ENCODE measurements at places on chromosomes 7 and 10. TPM values are rescaled to one million over a fixed set of nuclear protein-coding genes. Genes with fewer than 3 reads are reported as not detected.

DNA sequence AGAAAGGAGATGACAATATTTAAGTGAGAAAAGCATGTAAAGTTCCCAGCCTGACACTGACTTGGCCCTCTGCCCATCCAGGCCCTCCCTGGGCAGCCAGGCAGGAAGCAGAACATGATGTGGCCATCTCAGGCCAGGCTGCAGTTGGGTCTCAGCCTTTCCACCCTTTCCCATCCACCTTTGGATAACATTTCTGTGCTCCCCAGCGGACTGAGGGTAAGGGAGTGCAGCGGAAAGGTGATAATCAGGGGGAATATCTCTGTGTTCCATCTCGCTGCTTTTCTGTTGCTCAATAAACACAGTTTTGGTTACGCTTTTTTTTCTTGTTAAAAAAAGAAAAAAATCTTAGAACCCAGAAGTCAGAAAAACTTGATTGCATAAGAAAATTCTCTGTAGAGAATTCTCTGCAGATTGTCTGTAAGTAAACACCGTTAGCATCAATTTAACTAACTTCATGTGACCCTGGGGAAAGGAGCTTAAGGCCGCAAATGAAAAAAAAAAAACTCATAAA lies 37.2 kb upstream of the TARP start:
- no peaks in the 10 kb centered on the region for H3K27me3 ChIP-seq
- DNase-seq = no peak
- no peaks in the 10 kb centered on the region for H3K36me3 ChIP-seq
- peaks cover 26% of the 10 kb centered on the region for H3K4me1 ChIP-seq
- H3K27ac ChIP-seq = no peak overlapping the region

Gene RARRES2
- not detected for total RNA-seq

DNA sequence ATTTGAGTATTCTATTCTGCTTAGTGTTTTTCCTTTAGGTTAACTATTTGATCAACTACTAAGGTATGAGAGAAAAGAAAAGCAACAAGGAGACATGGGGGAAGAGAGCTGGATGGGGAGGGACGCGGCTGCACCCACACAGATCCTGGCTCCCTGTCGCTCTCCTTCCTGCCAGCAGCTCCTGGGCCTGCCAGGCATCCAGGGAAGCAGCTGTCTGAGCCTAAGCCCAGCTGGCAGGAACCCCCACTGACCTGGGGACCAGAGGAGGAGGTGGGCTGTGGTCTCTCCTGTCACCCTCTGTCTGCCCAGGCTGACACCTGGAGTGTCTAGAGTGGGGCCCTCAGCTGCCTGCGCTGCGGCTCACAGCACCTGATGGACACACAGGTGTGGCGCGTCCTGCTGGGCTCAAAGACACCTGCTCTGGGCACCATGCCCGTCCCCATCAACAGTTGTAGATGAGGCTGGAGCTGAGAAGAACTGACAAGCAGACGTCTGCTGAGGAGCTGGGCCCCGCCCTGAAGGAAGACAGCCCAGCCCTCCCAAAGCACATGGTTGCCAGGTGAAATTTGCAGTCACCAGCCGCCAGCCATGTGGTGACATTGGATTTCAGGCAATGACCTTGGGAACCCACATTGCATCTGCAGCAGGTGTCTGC lies 207.9 kb downstream of the PLXNA4 start:
- H3K4me1 ChIP-seq = no peaks in the 10 kb centered on the region
- H3K27me3 ChIP-seq = peaks cover 3% of the 10 kb centered on the region
- no peak overlapping the region for H3K27ac ChIP-seq
- DNase-seq = no peak
- H3K36me3 ChIP-seq = no peaks in the 10 kb centered on the region

DNA sequence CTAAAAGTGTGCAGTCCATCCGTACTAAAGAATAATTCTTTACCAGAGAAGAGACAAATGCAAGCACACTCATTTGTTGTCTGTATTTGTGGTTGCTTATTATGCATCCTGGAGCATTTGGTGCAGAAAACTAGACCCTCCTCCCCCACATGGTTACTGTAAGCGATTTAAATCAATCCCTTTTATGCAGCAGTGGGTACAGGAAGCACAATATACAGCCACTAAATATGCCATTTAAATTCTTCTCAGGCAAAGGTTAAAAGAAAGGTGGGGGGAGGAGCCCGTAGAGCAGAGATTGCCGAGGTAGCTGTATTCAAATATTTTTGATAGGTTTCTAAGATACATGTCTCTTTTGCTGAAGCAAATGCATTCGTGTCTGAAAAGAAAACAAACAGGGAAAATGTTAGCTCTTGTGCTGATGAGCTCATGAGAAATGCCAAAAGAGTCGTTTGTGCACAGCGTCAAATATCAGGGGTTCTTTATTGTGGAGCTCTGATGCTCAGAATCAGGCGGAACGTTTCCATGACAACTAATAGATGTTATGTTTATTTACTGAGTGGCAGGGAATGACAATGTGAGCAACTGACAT lies 131.3 kb upstream of the NPVF start:
- H3K27ac ChIP-seq = no peak overlapping the region
- no peaks in the 10 kb centered on the region for H3K4me1 ChIP-seq
- no peaks in the 10 kb centered on the region for H3K36me3 ChIP-seq
- DNase-seq = no peak
- no peak overlapping the region for H3K4me3 ChIP-seq
- no peaks in the 10 kb centered on the region for H3K27me3 ChIP-seq

GRCh38 chr10:1738950-1739349 lies 1.6 kb upstream of the ADARB2 start:
- H3K27ac ChIP-seq = no peak overlapping the region
- H3K27me3 ChIP-seq = peaks cover 69% of the 10 kb centered on the region
- no peak for DNase-seq
- no peaks in the 10 kb centered on the region for H3K36me3 ChIP-seq

Gene CAMK2B
- total RNA-seq = not detected

DNA sequence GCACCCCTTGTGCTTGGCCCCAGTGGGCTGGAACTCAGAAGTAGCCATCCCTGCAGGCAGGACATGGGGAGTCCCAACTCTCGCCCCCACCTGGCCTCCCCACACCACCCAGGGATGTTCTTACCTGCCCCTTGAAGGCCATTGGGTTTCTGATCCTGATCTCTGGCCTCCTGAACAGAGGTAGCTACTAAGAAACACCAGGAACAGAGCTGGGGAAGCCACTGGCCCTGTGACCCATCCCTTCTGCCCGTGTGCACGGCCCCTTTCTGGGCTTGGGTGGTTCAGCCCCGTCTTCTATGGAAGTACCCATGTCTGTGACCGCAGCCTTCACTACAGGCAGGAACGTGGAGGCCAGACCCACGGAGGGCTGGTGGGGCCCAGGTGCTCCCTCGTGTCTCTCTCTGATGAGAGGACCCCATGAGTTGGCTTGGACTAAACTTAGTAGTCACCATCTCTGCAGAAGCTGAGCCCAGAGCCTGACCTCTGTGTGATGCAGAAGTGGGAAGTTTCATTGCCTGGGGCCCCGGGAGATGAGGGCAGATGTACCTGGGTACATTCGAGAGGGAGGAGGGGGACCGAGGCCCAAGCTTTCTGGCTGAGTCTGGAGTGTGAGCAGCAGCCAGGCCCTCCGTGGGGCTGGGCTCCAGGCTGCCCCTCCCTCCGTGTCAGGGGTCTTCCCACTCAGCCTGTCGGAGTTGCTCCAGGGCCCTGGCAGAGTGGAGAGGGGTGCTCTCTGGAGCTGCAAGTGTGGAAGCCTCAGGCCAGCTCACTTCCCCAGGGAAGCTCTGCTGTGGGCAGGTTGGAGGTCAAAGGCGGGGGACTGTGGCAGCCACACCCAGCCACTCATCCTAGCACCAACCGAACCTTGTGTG lies 81.0 kb downstream of the MKI67 start:
- no peak overlapping the region for H3K4me3 ChIP-seq
- H3K4me1 ChIP-seq = peaks cover 43% of the 10 kb centered on the region
- no peak overlapping the region for H3K27ac ChIP-seq
- no peaks in the 10 kb centered on the region for H3K27me3 ChIP-seq
- peaks cover 7% of the 10 kb centered on the region for H3K36me3 ChIP-seq

Gene HYAL4
- total RNA-seq = not detected

Gene LHPP
- total RNA-seq = 15.3 TPM

- H3K4me3 ChIP-seq = no peak overlapping the region
- no peak for DNase-seq
- H3K27me3 ChIP-seq = no peaks in the 10 kb centered on the region
- H3K27ac ChIP-seq = no peak overlapping the region
- no peaks in the 10 kb centered on the region for H3K4me1 ChIP-seq
Measured at GRCh38 chr10:132992433-132993215, 50.3 kb upstream of the CFAP46 start.

DNA sequence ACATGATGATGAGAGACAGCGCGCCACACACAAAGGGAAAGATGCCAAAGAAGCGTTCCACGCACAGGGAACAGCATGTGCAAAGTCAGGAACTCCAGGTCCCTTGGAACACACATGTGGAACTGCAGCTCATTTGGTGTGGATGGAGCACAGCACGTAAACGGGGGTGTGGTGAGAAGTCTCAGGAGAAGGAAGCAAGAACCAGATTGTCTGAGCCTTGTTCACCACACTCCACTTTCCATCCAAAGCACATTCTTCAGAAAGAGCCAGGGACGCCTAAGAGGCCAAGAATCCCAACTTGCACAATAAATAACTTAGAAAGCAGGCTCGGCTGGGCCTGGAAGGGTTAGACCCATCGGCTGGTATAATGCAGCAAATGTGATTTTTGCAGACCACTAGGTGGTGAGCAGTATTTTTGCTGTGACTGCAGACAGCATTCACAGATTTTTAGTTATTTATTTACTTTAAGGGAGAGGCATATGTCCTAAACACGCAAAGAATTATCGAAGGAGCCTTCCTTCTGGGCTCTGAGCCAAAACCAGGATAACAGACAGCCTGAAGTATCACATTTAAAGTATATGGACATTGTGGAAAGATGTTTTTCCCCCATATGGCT lies 27.9 kb upstream of the ASCC1 start:
- H3K27me3 ChIP-seq = no peaks in the 10 kb centered on the region
- no peaks in the 10 kb centered on the region for H3K36me3 ChIP-seq
- no peak for DNase-seq
- H3K4me3 ChIP-seq = no peak overlapping the region

DNA sequence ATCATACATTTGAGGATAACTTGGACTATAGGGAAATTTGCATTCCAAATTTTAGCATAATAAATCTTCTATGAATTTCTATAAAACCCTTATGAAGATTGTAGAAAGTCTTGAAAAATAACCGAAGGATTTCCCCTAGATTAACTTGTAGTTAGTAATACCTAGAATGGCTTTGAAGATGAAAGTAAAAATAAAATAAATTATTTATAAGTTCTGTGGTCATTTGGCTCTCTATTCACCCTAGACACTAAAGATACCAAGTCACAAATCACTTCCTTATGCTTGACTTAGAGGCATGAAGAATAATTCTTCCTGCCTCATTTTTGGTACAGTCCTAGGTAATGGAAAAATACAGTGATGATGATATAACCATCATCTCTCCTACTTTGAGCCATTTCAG lies 79.3 kb downstream of the CSTF2T start:
- no peak for DNase-seq
- H3K27ac ChIP-seq = no peak overlapping the region
- H3K4me3 ChIP-seq = no peak overlapping the region
- no peaks in the 10 kb centered on the region for H3K36me3 ChIP-seq

DNA sequence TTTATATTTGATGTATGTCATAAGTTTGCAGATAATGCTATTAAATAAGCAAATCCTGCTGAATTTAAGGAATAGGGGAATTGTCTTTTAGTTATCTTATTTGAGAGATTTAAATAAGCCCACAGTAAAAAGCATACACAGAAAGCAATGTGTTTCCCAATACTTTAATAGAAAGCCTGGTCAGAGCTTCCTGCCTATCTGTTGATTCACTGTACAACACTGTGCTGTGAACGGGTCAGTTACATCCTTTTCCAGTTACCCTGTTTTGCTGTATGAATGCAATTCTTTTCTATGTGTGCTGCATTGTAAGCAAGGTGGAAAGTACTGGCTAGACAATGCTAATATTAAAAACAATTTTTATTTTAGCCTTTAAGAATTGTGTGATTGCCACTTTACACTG lies 81.2 kb downstream of the ANKRD7 start:
- no peak overlapping the region for H3K27ac ChIP-seq
- no peaks in the 10 kb centered on the region for H3K36me3 ChIP-seq
- no peaks in the 10 kb centered on the region for H3K27me3 ChIP-seq
- H3K4me3 ChIP-seq = no peak overlapping the region
- no peak for DNase-seq

GRCh38 chr10:6576326-6576725 lies 3.8 kb downstream of the PRKCQ start:
- no peak for DNase-seq
- H3K4me1 ChIP-seq = peaks cover 52% of the 10 kb centered on the region
- peak overlapping the region; percentile 24 for H3K27ac ChIP-seq
- H3K27me3 ChIP-seq = no peaks in the 10 kb centered on the region
- peaks cover 9% of the 10 kb centered on the region for H3K36me3 ChIP-seq
- H3K4me3 ChIP-seq = peak overlapping the region; percentile 92

DNA sequence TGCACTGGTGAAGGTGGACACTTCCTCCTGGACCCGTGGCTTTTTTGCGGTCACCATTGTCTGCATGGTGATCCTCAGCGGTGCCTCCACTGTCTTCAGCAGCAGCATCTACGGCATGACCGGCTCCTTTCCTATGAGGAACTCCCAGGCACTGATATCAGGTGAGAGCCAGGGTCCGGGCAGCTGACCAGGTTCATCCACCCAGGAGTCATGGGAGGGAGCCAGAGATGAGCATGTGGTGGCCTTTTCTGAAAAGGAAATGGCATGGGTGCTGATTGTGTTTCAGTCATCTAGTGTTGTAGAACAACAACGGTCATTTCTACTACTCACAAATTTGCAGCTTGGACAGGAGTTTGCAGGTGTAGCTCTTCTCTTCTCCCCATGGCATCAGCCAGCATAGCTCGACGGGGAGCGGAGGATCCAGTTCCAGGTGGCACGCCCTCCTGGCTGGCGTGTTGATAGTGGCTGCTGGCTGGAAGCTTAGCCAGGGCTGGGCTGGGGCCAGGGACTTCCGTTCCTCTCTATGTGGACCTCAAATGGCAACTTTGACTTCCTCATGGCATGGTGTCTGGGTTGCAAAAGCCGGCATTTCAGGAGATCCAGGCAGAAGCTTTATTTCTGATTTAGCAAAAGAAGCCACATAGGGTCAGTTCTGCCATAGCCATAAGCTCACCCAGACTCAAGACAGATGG lies 32.7 kb downstream of the SLC29A3 start:
- H3K4me3 ChIP-seq = no peak overlapping the region
- no peaks in the 10 kb centered on the region for H3K27me3 ChIP-seq
- peaks cover 20% of the 10 kb centered on the region for H3K36me3 ChIP-seq
- no peak overlapping the region for H3K27ac ChIP-seq

DNA sequence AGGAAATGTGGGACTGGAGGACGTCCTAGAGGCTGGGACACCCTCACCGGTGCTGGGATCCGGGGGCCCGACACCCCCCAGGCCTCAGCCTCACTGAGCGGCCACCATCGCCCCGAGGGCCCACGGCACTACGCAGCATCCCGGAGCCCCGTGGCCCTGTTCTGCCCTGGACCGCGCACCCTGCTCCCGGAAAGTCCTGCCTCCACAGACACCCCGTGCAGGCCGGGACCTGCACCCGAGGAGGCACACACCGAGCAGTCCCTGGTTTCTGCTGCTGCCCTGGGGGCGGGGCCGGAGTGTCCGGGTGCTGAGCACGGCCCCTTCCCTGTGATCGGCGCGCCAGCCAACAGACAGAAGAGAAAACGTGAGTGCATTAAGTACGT lies 18.1 kb upstream of the KNDC1 start:
- no peak overlapping the region for H3K27ac ChIP-seq
- no peaks in the 10 kb centered on the region for H3K36me3 ChIP-seq
- DNase-seq = peak; percentile 7
- no peak overlapping the region for H3K4me3 ChIP-seq
- peaks cover 5% of the 10 kb centered on the region for H3K4me1 ChIP-seq

GRCh38 chr7:30561389-30561788 lies 33.3 kb upstream of the GARS1 start:
- H3K27me3 ChIP-seq = no peaks in the 10 kb centered on the region
- DNase-seq = no peak
- H3K4me3 ChIP-seq = no peak overlapping the region
- no peaks in the 10 kb centered on the region for H3K4me1 ChIP-seq
- H3K36me3 ChIP-seq = peaks cover 40% of the 10 kb centered on the region
